ENCODE measurements at places on chromosomes 3 and 15. TPM values are rescaled to one million over a fixed set of nuclear protein-coding genes. Genes with fewer than 3 reads are reported as not detected.

The DGKG gene
- 1.8 TPM for total RNA-seq

DNA sequence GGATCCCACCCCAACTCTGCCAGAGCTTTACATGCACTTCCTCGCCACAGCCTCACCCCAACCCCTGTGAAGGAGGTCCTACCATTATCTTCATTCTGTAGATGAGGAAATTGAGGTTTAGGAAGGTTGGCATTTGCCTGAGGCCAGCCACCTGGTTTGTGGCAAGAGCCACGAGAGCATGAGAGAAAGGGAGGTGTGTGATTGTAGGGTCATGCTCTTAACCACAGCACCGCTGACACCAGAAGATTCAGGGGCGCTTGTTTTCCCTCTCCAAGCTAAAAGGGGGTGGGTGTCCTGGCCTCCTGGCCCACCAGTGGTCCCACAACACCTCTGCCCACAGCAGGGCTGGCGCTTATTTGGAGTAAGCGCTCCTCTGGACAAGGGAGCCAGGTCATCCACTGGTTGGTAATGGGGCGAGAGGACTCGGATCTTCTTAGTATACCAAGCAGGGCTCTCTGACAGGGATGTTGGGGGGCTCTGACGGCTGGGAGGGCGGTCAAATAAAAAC is 691 bp downstream of the RHCG start:
- H3K4me1 ChIP-seq = peaks cover 11% of the 10 kb centered on the region
- peaks cover 76% of the 10 kb centered on the region for H3K27me3 ChIP-seq
- peak; percentile 27 for DNase-seq
- no peak overlapping the region for H3K27ac ChIP-seq
- peak overlapping the region; percentile 36 for H3K4me3 ChIP-seq

GRCh38 chr15:55673287-55673686 is 69.7 kb downstream of the PRTG start:
- H3K36me3 ChIP-seq = no peaks in the 10 kb centered on the region
- H3K27ac ChIP-seq = no peak overlapping the region
- H3K4me1 ChIP-seq = no peaks in the 10 kb centered on the region
- DNase-seq = no peak

GRCh38 chr3:97793420-97794019 is 28.3 kb upstream of the CRYBG3 start:
- no peaks in the 10 kb centered on the region for H3K27me3 ChIP-seq
- no peak overlapping the region for H3K27ac ChIP-seq
- H3K36me3 ChIP-seq = no peaks in the 10 kb centered on the region
- H3K4me3 ChIP-seq = no peak overlapping the region
- no peak for DNase-seq
- no peaks in the 10 kb centered on the region for H3K4me1 ChIP-seq

DNA sequence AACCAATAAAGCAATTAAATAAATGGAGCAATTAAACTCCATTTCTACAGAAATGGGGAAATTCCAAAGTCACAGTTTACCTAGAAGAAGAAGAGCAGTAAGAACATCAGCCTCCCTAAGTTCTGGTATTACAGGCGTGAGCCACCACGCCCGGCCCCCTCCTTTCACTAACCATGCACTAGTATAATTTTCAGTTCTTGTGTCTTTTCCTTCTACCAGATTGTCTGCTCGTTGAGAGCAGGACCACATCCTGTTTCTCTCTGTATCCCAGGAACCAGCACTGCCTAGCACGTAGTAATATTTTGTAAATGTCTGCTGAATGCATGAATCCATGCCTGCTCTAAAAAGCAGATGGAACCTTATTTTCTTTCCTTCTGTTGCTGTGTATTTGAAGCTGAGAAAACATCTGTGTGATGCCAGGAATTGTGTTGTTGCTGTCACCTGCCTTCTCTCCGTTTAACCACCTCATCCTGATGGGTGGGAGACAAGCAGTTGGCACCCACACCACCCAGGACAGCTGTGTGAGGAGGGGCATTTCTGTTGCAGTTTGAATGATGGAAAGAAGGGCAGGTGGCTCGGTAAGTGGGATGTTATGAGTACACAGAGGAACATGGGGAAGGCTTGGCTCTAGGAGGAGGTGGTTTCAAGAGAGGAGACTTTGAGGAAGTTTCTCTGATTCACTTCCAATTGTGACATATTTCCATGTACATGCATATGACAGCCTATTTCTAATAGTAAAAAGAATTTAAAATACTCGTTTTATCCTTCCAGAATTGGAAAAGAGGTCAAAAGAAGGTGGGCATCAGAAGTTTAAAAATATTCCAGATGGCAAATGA is 30.1 kb downstream of the PXYLP1 start:
- no peaks in the 10 kb centered on the region for H3K4me1 ChIP-seq
- no peak overlapping the region for H3K27ac ChIP-seq
- H3K36me3 ChIP-seq = peaks cover 2% of the 10 kb centered on the region
- DNase-seq = no peak
- H3K4me3 ChIP-seq = no peak overlapping the region

Data from suprapubic skin (tissue), 4 donors.